ENCODE measurements at places on chromosomes 4 and X.

- DNase-seq = peak; percentile 50
Measured at GRCh38 chrX:3712051-3712869, 1.2 kb downstream of the PRKX start.

GRCh38 chr4:89319756-89320155 lies 12.2 kb upstream of the GPRIN3 start:
- no peak for DNase-seq

GRCh38 chrX:110059410-110059809 lies 56.5 kb downstream of the TMEM164 start:
- no peak for DNase-seq

GRCh38 chrX:41802958-41803357 lies 79.0 kb downstream of the GPR82 start:
- DNase-seq = no peak

DNA sequence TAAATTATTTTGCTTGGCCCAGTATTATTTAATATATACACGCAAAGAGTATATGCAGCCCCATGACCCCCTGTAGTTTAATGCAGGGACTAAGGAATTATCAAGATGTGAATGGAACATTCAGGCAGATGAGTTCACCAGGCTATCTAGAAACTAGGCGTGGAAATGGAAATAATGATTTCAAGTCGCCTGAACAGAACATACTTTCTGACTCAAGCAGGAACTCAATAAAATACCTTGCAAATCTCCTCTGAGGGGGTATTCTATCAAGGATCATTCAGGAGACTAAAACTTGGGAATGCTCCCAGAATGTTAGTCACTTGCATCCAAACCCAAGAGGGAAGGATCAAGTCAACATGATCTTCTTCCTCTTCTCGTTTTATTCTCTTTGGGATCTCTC lies 59.6 kb upstream of the RASSF6 start:
- DNase-seq = no peak

GRCh38 chrX:147757750-147758149 lies 154.0 kb upstream of the FMR1 start:
- DNase-seq = no peak

- DNase-seq = no peak
Measured at GRCh38 chr4:48939785-48940184, 33.2 kb upstream of the OCIAD2 start.

DNA sequence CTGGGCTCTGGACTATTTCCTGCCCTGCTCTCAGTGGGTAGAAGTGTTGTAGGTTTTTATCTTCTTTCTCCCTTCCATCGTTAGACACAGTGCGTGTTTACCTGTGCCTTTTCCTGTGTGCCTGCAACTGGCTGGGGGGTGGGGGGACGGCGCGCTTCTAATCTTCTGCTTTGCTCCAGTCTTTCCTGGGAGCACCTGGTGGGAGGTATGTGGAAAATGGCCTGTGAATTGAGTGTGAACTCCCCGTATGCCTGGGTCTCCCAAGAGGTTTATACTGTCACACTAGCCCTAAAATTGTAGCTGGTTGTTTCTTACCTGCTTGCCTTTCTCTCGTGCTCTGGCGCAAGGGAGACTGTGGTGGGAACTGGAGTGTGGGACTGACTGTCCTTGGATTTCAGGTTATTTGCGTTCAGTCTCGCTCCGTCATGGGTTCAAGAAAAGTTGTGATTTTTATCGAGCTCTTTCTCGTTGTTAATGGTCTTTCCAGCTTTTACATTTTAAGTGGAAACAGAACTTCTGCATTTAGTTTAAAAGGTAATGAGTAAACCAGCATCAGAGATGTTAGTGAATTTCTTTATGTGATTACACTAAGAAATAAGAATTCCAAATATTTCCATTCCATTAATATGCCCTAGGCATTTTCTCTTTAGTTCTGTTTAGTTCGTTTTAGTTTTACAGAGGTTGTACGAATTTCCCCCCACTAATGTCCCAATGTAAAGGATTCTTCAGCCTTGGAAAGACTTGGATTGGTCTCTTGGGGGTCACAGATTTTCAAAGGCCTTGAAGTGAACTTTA lies 15.3 kb downstream of the MRPL1 start:
- no peak for DNase-seq

GRCh38 chr4:154868414-154869194 lies 87.5 kb downstream of the RBM46 start:
- DNase-seq = no peak

- DNase-seq = peak; percentile 11
Measured at GRCh38 chrX:16445166-16445752, 204.7 kb upstream of the S100G start.

GRCh38 chr4:173511787-173512361 lies 18.2 kb downstream of the HAND2 start:
- no peak for DNase-seq

- no peak for DNase-seq
Measured at GRCh38 chrX:22634083-22634482, 361.4 kb downstream of the CBLL2 start.

DNA sequence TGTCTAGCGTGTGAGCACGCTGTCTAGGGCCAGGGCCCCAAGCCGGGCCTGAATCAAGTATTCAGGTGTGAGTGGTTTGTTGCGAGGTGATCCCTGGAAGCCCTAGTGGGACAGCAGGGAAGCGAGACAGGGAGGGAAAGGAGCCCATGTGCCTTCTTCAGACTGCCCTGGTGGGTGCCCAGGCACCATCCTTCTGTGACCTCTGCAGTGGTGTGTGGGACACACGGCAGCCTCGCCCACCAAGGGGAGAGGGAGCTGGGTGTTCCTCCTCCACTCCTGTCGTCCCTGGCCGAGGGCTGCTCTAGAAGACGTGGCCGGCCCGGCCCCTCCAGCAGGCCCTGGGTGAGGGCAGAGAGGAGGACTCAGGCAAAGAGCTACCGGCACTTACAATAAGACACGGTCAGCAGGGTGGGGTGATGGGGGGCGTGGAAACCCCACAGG lies 47.4 kb downstream of the HTRA3 start:
- no peak for DNase-seq

- no peak for DNase-seq
Measured at GRCh38 chr4:185717377-185717741, 94.6 kb downstream of the SORBS2 start.

DNA sequence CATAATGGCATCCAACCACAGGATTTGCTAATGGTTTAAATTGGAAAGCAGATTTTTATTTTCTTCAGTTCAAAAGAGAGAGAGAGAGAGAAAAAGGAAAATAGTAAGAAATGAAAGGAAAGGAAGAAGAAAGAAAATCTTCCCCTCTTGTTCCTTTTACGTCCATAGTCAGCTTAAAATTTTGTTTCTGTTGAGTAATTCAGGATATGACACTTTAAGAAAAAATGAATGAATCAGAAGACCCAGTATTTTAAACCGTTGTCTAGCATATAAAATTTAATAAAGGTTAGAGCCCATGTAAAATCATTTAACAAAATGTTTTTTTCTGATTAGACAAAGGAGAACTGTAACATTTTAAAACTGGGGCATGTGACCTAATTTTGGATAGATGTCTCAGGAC lies 391.8 kb upstream of the EPHA5 start:
- DNase-seq = no peak

- DNase-seq = no peak
Measured at GRCh38 chrX:87167841-87168240, 349.8 kb upstream of the KLHL4 start.

DNA sequence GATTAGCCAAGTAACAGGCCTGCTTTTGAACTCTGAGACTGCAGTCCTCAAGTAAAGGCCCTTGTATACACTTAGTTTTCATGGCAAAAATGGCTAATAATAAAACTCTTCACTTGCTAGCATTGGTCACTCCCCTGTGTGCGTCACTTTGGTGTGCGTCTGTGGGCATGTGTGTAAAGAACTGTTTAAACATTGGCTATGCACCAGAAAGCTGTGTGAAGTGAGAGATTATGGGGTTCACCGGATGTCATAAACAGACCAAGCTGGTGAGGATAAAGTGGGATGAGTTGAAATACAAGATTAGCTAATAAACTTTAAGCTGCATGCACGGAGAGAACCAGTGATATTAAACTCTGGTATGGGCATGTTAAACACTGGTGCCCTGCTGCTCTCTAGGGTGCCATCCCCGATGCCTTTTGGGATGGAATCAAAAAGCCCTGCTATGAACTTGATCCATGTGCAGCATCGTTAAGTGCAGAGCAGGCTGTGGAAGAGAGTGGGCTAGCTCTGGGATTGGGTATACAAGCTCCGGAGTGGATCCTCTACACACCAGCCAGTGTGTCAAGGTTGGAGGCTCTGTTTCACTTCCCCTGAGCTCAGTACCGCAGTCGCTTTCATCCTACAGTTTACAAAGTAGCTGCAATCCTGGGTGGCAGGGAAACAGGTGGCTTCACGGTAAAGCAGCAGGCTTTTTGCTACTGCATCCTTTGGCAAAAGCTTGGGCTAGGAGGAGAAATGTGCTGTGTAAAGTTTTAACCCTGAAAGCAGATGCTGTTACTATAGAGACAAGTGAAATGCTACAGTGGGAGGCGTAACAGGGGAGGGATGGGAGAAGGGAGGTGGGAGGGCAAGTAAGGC lies 108.3 kb upstream of the SLC4A4 start:
- DNase-seq = no peak

DNA sequence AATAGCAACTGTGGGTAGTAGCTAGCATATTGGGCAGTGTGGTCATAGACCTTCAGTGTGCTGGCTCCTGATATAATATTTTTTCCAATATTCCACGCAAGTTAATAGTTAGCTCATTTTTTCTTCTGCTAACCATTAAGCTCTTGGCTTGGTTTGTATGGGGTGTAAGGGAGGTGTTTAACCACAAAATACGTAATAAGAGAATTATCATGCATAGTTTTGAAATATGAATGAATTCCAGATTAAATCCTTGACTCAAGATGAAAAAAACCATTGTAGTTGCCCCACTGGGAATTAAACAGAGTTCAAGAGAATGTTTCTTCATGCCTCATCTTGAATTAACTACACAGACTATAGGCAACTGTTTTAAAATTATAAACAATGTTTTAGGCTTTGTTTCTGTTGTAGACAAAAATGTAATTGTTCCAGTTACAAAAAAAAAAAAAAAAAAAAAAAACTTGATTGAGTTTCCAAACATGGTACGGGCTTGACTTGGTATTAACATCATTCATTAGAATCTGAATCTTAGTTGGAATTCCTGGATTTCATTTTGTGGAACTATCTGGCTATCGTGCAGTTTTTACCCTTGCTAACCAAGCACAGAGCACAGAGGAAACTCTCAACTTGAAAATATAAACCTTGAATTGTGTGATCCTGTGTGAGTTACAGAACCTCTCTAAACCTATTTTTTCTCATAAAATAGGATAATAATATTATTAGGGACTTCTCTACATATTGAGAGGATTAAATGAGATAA lies 28.4 kb downstream of the CXCL1 start:
- DNase-seq = no peak

- DNase-seq = no peak
Measured at GRCh38 chr4:144357975-144358374, 217.5 kb upstream of the GYPA start.

- DNase-seq = peak; percentile 62
Measured at GRCh38 chr4:37737466-37737865, 51.3 kb upstream of the RELL1 start.

- no peak for DNase-seq
Measured at GRCh38 chr4:116982656-116983055, 102.7 kb downstream of the TRAM1L1 start.

DNA sequence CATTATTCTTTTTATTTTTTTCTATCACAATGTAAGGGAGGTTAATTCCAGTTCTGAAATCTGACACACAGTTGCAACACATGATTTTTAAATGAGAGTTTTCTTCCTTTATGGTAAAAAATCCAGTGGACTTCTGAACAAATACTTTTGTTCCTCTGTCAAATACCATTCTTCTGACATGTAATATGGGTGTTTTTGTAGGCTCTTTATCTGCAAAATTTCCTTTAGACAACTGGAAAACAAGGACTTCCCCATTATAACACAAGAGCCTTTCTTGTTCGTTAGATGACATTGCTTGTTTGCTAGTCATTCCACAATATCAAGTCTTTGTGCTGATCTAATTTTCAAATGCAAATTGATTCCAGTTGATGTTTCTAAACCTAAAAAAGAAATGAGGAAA lies 7.7 kb downstream of the FANCB start:
- DNase-seq = no peak

DNA sequence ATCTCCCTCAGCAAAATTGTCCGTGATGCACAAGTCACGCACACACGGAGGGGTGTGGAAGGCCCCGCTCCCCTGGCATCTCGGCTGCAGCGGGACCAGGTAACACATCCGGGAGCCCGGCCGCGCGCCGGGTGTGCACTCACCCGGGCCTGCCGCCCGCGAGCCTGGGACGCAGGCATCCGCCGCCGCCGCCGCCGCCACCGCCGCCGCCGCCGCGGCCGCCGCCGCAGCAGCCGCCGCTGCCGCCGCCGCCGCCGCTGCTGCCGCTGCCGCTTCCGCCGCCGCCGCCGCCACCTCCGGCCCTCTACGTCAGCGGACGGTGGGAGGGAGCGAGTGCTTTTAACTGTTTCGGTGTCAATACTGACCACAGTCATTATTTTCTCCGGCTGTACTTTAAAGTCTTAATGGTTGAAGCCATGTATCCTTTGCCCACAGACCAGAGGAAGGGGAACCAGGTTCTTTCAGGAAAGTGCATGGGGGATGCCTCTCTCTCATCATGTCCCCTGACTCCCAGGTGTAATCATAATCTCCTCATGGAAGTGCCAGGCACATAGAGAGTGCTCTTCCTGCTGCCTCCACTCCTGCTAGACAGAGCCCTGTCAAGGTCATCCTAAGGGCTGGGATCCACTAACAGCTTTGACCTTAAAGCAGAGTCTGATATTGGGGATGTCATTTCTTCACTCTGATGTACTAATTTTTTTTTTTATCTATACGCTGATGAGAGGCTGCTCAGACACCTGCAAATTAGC lies 38.0 kb downstream of the MAGEE2 start:
- no peak for DNase-seq

GRCh38 chr4:96092151-96092705 lies 252.3 kb downstream of the PDHA2 start:
- DNase-seq = no peak

GRCh38 chr4:3874028-3874415 lies 107.8 kb downstream of the ADRA2C start:
- no peak for DNase-seq

- peak; percentile 94 for DNase-seq
Measured at GRCh38 chr4:87807402-87807801, 8.0 kb downstream of the IBSP start.

GRCh38 chr4:128840711-128841318 lies 31.3 kb downstream of the JADE1 start:
- no peak for DNase-seq

- DNase-seq = no peak
Measured at GRCh38 chrX:104205548-104205947, 39.3 kb downstream of the FAM199X start.
